ENCODE measurements at places on chromosomes 3 and 15.

- no peak for DNase-seq
Measured at GRCh38 chr3:168083906-168084305, 11.8 kb downstream of the GOLIM4 start.

DNA sequence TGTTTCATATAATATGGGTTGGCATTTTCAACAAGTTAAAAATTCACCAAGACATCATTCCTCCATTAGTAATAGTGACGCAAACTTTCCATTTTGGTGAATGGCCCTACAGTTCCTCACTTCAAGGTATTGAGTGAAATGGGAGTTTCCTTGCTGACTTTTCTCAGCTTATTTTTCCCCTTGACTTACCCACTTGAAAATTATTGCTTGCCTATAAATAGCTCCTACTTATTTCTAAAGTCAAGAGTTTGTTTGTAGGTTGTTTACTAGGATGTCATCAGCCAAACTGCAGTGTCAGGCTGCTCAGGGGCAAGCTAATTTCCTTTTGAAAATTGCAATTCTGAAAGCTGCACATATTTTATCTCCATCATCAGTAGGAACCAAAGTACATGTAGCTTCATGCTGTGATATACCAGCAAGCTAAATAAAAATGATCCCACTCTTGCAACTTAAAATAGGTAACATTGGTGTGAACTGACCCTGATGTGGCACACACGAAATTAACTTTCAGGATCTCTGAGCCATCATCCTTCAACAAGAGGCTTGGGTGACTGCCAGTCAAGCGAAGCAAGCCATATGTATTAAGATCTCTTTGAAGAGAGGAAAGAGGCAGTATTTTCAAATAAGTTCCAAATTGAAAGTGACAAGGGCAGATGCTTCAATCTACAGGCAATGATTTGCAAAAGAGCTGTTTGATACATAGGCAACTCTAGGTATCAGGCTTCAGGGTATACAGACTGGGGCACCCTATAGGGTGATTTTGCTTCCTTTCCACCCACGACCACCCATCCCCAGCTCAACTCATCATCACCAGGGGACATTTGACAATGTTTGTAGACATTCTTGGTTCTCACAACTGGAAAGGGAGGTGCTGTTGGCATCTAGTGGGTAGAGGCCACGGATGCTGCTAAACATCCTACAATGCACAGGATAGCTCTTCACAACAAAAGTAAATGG is 66.8 kb upstream of the RASGRP1 start:
- no peak for DNase-seq

DNA sequence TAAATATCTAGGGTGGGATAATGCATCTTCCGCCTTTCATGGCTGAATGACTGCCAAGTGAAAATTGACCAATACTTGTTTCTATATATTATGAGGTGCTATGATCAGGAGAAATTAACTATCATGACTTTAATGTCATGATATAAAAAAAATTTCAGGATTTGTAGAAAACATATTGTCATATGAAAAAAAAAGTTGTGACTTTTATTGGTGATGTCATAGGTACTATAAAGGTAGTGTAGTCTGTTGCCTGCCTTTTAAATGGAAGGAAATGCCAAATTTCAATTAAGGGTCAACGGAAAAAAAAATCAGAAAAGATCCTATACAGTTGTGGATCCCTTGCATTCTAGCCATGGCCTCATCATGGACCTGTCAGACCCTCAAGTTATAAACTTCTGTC is 15.5 kb downstream of the LRRC3B start:
- DNase-seq, result no peak

GRCh38 chr15:73637527-73637926 is 4.3 kb upstream of the NPTN start:
- no peak for DNase-seq

- DNase-seq, result no peak
Measured at GRCh38 chr3:36678216-36679013, 85.9 kb downstream of the DCLK3 start.

- no peak for DNase-seq
Measured at GRCh38 chr3:107962946-107963345, 127.9 kb downstream of the CD47 start.

- no peak for DNase-seq
Measured at GRCh38 chr3:86914670-86915069, 76.3 kb downstream of the VGLL3 start.

- no peak for DNase-seq
Measured at GRCh38 chr3:178526291-178526690, 9.9 kb upstream of the KCNMB2 start.

DNA sequence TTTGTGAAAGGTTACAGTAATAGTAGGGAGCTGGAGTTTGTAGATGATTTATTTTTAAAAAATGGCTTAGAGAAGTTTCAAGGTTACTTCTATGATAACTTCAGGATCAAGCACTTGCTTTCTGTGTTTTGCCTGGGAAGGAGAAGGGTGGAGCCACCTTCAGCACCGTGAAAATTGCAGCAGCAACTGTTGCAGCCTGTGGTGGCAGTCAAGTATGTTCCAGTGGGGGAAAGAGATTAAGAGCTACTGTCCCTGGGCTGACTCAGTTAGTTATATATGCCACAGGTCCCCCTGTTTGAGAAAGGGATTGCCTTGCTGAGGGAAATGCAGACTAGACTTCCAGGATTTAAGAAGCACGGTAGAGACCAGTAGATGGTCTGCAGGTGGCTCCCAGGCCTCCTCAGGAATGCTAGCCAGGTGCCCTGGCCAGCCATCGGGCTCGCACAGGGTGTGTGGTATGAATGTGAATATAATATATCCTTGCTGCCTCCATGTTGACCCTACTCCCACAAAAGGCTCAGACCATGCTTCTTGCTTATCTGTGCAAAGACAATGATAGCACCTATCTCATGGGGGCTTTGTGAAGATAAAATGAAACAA is 389.5 kb downstream of the CACNA2D3 start:
- no peak for DNase-seq

- DNase-seq, result no peak
Measured at GRCh38 chr3:182268711-182269110, 524.6 kb upstream of the ATP11B start.

GRCh38 chr3:46643701-46644100 is 31.4 kb downstream of the FAM240A start:
- DNase-seq, result no peak

GRCh38 chr15:50059883-50060282 is 59.1 kb downstream of the ATP8B4 start:
- DNase-seq, result no peak

- DNase-seq, result no peak
Measured at GRCh38 chr3:55541016-55541415, 53.9 kb upstream of the WNT5A start.
